ENCODE measurements at places on chromosomes 16 and 17. TPM values are rescaled to one million over a fixed set of nuclear protein-coding genes. Genes with fewer than 3 reads are reported as not detected.

GRCh38 chr17:43171586-43172487 is 823 bp downstream of the NBR1 start:
- H3K27me3 ChIP-seq: no peaks in the 10 kb centered on the region
- H3K27ac ChIP-seq: no peak overlapping the region
- no peak overlapping the region for H3K4me3 ChIP-seq
- DNase-seq: no peak
- H3K4me1 ChIP-seq: peaks cover 10% of the 10 kb centered on the region

GRCh38 chr17:78484271-78485246 is 92.6 kb downstream of the DNAH17 start:
- H3K4me3 ChIP-seq: no peak overlapping the region
- H3K36me3 ChIP-seq: no peaks in the 10 kb centered on the region
- no peak overlapping the region for H3K27ac ChIP-seq
- peaks cover 17% of the 10 kb centered on the region for H3K27me3 ChIP-seq
- peak; percentile 18 for DNase-seq
- no peaks in the 10 kb centered on the region for H3K4me1 ChIP-seq

DNA sequence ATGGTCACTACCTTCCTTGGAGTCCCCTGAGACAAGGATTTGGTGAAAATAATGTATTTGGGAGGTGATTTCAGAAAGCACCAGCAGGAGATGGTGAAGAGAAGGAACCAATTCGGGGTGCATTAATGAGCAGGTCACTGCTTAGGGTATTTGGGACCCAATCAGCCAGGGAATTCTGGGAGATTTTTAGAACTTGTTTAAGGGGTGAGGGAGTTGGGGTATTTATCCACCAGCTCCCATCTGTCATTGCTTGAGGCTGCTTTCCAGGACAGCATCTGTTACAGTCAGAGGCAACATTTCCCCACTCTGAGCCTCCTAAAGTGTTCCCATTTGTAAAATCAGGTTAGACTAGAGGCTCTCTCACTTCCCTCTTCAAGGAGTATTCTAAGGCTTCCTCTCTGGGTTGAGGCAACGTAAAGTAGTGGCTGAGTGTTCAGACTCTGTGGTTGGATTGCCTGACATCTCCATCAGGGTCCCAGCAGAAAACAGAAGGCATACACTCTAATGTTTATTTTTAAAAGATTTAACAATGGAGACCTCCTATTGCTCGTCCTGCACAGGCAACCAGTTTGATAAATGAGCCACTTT is 60.9 kb downstream of the CLEC19A start:
- H3K27me3 ChIP-seq: peaks cover 9% of the 10 kb centered on the region
- no peak overlapping the region for H3K4me3 ChIP-seq
- DNase-seq: no peak
- no peaks in the 10 kb centered on the region for H3K36me3 ChIP-seq

DNA sequence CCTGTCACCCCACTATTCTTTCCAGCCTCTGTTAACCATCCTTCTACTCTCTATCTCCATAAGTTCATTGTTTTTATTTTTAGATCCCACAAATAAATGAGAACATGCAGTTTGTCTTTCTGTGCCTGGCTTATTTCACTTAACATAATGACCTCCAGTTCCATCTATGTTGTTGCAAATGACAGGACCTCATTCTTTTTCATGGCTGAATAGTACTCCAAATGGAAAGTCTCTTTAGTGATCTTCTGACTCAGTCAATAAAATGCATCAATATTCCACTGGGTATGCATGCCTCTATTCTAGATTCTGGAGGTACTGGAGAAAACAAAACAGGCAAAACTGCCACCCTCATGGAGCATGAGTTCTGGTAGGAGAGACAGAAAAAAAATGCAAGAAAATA is 459.0 kb downstream of the XYLT1 start:
- no peaks in the 10 kb centered on the region for H3K27me3 ChIP-seq
- no peak for DNase-seq
- H3K4me1 ChIP-seq: no peaks in the 10 kb centered on the region
- no peak overlapping the region for H3K4me3 ChIP-seq

GRCh38 chr16:4426021-4426684 is 485 bp downstream of the DNAJA3 start:
- DNase-seq: no peak
- peak overlapping the region; percentile 83 for H3K27ac ChIP-seq
- H3K4me3 ChIP-seq: peak overlapping the region; percentile 97
- no peaks in the 10 kb centered on the region for H3K27me3 ChIP-seq
- H3K36me3 ChIP-seq: peaks cover 5% of the 10 kb centered on the region
- peaks cover 29% of the 10 kb centered on the region for H3K4me1 ChIP-seq

GRCh38 chr17:43468691-43469139 is 15.1 kb upstream of the DHX8 start:
- H3K27me3 ChIP-seq: peaks cover 6% of the 10 kb centered on the region
- DNase-seq: no peak
- H3K4me1 ChIP-seq: no peaks in the 10 kb centered on the region
- no peak overlapping the region for H3K4me3 ChIP-seq
- no peaks in the 10 kb centered on the region for H3K36me3 ChIP-seq

- H3K36me3 ChIP-seq: peaks cover 4% of the 10 kb centered on the region
- H3K27ac ChIP-seq: no peak overlapping the region
- H3K4me1 ChIP-seq: no peaks in the 10 kb centered on the region
- no peaks in the 10 kb centered on the region for H3K27me3 ChIP-seq
Observed at GRCh38 chr17:28161311-28161710, 118.8 kb downstream of the NLK start.

- no peaks in the 10 kb centered on the region for H3K36me3 ChIP-seq
- H3K4me3 ChIP-seq: peak within 1 kb of the TSS; percentile 84
- peak; percentile 72 for DNase-seq
Observed at GRCh38 chr16:67415872-67416793, at the start of gene ZDHHC1. Gene ZDHHC1 (minus strand): TSS chr16:67416477. CDS start chr16:67407775, 8,702 bp downstream.

- no peaks in the 10 kb centered on the region for H3K27me3 ChIP-seq
- no peak for DNase-seq
- H3K27ac ChIP-seq: no peak overlapping the region
Observed at GRCh38 chr17:16150251-16150856, 65.0 kb downstream of the NCOR1 start.

GRCh38 chr16:3959148-3959547 is 78.6 kb upstream of the CREBBP start:
- H3K27ac ChIP-seq: no peak overlapping the region
- DNase-seq: no peak
- H3K27me3 ChIP-seq: peaks cover 9% of the 10 kb centered on the region
- H3K4me3 ChIP-seq: no peak overlapping the region

DNA sequence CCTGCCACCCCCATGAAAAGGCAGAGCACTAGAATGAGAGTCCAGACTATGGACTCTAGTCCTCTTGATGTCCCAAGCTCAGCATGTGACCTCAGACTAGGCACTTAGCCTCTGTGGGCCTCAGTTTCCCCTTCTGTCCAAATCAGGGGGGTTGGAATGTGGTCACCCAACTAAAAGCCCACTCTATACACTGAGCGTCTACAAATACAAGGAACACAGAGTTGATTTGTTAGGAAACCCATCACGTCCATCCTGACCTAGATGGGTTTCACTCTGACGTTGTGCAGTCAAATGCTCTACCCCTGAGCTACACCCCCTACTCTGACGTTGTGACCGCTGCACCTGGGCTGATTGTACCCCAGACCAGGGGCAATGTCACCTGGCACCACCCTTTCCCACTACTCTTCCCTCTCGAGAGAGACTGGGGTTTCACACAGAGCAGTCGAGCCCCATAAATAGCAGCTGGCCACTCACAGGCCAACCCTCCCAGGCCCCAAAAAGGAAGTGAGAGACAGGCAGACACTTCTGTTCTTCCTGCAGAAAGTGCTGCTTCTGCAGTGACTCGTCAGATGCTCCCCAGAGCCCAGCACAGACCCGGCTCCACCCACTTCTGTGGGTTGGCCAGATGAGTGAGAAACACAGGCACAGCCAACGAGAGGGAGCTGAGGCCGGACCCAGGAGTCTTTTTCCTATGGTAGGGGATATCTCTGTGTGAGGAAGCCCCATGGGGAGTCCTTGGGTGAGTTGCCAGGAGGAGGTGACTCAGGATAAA is 16.1 kb upstream of the TNFRSF13B start:
- no peaks in the 10 kb centered on the region for H3K4me1 ChIP-seq
- no peaks in the 10 kb centered on the region for H3K36me3 ChIP-seq
- no peak overlapping the region for H3K27ac ChIP-seq
- DNase-seq: no peak

GRCh38 chr16:17510567-17510966 is 39.8 kb upstream of the XYLT1 start:
- peaks cover 32% of the 10 kb centered on the region for H3K27me3 ChIP-seq
- no peaks in the 10 kb centered on the region for H3K4me1 ChIP-seq
- H3K4me3 ChIP-seq: no peak overlapping the region
- H3K27ac ChIP-seq: no peak overlapping the region
- no peak for DNase-seq

- H3K27ac ChIP-seq: no peak overlapping the region
- peaks cover 5% of the 10 kb centered on the region for H3K4me1 ChIP-seq
- DNase-seq: no peak
- H3K27me3 ChIP-seq: peaks cover 4% of the 10 kb centered on the region
- H3K4me3 ChIP-seq: no peak overlapping the region
- no peaks in the 10 kb centered on the region for H3K36me3 ChIP-seq
Observed at GRCh38 chr17:2937331-2938003, 125.9 kb downstream of the OR1D5 start.

GRCh38 chr17:75642784-75643642 is 9.8 kb downstream of the SMIM5 start:
- no peak overlapping the region for H3K27ac ChIP-seq
- no peaks in the 10 kb centered on the region for H3K36me3 ChIP-seq
- H3K4me3 ChIP-seq: no peak overlapping the region

DNA sequence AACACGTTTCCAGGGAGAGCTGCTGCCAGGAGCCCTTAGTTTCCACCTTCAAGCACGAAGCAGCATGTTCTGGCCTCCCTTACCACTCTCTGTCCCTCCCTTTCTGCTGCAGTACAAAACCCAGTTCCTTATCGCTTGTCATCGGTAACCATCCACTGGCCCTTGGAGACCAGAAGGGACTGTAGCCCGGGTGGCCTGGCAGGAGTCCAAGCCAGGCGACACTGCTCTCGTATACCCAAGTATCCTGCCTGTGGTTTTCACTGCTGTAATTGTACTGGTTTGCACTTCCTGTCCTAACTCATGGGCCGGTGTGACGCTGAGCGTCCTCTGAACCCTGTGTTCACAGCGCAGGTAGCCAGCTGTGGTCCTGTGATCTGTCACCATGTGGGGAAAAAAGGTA is 81.1 kb downstream of the MAF start:
- no peaks in the 10 kb centered on the region for H3K36me3 ChIP-seq
- DNase-seq: no peak
- H3K4me1 ChIP-seq: no peaks in the 10 kb centered on the region
- H3K4me3 ChIP-seq: no peak overlapping the region
- peaks cover 2% of the 10 kb centered on the region for H3K27me3 ChIP-seq

DNA sequence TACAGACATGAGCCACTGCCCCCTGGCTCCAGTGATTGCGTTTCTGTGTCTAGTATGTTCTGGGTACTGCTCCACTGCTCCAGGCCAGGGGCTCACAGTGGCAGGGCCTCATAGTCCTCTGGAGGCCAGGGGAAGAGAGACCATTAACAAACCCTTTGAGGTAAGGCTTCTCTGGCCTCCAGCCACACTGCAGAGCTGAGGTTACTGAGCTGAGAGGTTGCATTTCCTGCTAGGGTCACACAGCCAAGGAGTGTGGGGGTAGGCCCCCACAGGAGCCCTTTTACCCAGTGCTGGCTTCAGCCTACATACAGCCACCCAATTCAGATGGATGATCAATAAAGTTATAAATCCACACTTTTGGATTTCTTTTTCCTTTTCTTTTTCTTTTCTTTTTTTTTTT is 50.4 kb upstream of the DLX4 start:
- no peak for DNase-seq
- H3K27ac ChIP-seq: no peak overlapping the region
- peaks cover 18% of the 10 kb centered on the region for H3K4me1 ChIP-seq
- H3K4me3 ChIP-seq: no peak overlapping the region
- H3K27me3 ChIP-seq: peaks cover 41% of the 10 kb centered on the region

DNA sequence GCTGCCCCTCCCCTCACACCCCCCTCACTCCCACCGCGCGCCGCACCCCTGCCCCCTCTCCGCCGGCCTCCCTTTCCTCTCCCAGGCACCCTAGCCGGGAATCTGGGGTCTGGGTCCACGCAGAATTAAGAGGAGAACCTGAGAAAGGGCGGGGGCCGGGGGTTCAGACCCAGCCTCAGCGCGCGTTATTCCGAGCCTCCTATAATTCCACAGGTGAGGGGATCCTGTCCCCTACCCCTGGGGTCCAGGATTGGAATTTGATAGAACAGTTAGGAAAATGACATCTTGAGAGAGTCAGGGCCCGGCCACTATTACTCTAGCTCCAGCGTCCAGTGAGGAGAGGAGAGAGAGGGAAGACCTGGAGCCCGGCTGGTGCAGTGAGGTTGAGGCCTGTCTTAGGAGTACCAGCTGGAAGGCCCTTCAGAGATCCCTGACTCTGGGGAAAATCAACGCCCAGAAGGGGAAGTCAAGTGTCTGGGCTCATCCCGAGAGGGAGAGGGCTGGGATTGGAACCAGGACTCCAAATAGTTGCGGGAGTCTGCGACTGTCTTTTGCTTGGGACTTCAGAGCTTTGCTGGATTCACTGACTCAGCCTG is 17.3 kb downstream of the GRB7 start:
- peak overlapping the region; percentile 82 for H3K4me3 ChIP-seq
- DNase-seq: no peak
- H3K27ac ChIP-seq: peak overlapping the region; percentile 31
- H3K4me1 ChIP-seq: no peaks in the 10 kb centered on the region

- H3K36me3 ChIP-seq: no peaks in the 10 kb centered on the region
- no peak for DNase-seq
- H3K27ac ChIP-seq: no peak overlapping the region
- H3K27me3 ChIP-seq: no peaks in the 10 kb centered on the region
Observed at GRCh38 chr16:48447940-48448536, 62.8 kb upstream of the SIAH1 start.

- H3K27me3 ChIP-seq: no peaks in the 10 kb centered on the region
- no peak overlapping the region for H3K27ac ChIP-seq
- peaks cover 16% of the 10 kb centered on the region for H3K36me3 ChIP-seq
- H3K4me3 ChIP-seq: no peak overlapping the region
Observed at GRCh38 chr17:20234276-20234675, 225.1 kb downstream of the SPECC1 start.

GRCh38 chr16:66689282-66689681 is 7.3 kb downstream of the CMTM4 start:
- no peaks in the 10 kb centered on the region for H3K27me3 ChIP-seq
- no peak overlapping the region for H3K4me3 ChIP-seq
- no peaks in the 10 kb centered on the region for H3K36me3 ChIP-seq
- H3K4me1 ChIP-seq: peaks cover 18% of the 10 kb centered on the region
- no peak for DNase-seq

DNA sequence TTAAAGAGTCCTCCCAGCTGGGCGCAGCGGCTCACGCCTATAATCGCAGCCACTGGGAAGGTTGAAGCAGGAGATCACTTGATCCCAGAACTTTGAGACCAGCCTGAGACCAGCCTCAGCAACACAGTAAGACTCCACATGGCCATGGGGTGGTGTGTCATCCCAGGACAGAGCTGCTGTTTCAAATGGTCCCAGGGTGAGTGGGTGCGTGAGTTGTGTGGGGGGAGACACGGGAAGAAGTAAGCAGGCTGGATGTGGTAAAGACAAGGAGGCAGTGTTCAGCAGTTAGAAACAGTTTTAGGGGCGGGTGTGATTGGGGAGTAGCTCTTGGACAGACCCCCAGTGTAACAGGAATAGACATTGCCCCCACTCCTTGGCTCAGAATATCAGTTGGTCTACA is 3.8 kb downstream of the SHPK start:
- H3K4me1 ChIP-seq: peaks cover 19% of the 10 kb centered on the region
- H3K4me3 ChIP-seq: peak overlapping the region; percentile 51

ASGR2 gene
- not detected for total RNA-seq

SLC9A5 gene
- total RNA-seq: 4.4 TPM

ACE gene
- total RNA-seq: 0.61 TPM

PROCA1 gene
- 11.7 TPM for total RNA-seq

KRT25 gene
- total RNA-seq: not detected

TBC1D28 gene
- 0.26 TPM for total RNA-seq

MRPS7 gene
- total RNA-seq: 86.4 TPM

KRT39 gene
- not detected for total RNA-seq

PIGL gene
- 31.1 TPM for total RNA-seq

STX4 gene
- total RNA-seq: 21.9 TPM

SKAP1 gene
- 0.49 TPM for total RNA-seq

GPR142 gene
- total RNA-seq: 0.23 TPM

PIGW gene
- 20.8 TPM for total RNA-seq
